Stimulated activated CD4-positive, alpha-beta T cell treated with anti-CD3 and anti-CD28 coated beads, Interleukin-1b, Interleukin-23, amount 100 ng/mL, for 24 hours (primary cell): ENCODE measurements at places on chromosomes 6 and 20.
A peak's percentile ranks its signal among the peaks of the same experiment; 100 is the strongest.

DNA sequence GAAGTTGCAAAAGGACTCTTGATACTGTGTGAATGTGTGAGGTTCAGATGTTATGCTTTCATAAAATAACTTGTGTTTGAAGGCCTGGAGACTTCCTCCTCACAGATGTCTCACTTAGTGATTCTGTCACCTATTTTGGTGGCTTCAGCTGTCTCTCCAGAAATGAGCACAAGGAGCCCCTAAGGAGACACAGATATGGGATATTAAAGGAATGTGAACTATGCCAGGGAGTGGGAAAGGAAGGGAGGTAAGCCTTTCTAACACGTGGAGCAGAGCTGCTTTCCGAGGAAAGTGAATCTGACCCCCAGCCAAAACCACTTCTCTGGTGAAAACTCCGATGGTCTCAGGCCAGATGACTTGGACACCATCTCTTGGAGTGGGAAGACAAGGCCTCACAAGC is 10.5 kb upstream of the FOXO3 start:
- no peak for DNase-seq

DNA sequence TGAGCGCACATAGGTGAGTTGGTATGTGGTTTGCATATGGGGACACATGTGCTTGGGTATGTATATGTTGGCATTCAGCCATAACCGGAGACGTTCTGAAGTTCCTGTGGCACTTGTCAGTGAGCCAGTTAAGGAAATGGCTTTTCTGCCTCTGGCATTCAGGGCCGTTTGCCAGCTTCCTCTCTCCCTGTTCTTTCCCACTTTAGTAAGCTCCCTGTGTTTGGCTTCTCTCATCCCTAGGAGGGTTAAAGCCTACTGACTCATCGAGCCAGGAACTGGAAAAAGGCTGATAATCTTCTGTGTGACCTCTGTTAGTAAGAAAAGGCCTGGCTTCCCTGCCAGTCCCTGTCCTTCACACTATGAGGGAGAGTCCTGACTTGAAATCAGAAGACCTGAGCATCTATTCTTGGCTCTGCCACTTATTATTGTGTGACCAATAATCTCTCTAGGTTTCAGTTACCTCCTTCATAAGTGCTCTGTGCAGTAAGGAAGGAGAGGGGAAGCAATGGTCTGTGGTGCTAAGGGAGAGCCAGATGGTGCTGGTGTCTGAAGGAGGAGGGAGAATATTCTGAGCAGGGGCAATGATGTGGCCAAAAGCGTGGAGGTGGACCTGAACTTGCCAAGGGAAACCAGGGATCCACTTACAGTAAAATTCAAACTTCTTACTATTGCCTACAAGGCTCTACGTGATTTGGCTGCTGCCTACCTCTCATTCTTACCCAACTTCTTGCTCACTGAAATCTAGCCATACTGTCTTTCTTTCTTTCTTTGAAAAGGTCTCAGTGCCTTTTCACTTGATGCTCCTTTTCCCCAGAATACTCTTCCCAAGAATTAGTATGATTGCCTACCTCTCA is 31.4 kb downstream of the ACSS2 start:
- DNase-seq, result no peak

DNA sequence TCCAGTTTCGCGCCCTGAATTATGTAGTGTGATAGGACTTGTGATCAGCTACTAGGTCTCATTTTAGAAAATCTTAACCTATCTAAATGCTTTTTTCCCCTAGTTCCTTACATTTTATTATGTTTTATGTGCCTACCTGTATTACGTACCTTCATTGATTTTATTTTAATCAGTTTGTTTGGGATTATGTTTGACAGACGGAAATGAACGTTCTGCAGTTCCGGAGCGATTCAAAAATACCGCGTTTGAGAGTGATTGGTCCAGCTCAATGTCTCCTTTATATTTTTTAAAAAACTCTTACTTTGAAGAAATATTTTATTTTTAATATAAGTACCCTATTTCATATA is 114.3 kb upstream of the BTN3A2 start:
- no peak for DNase-seq

DNA sequence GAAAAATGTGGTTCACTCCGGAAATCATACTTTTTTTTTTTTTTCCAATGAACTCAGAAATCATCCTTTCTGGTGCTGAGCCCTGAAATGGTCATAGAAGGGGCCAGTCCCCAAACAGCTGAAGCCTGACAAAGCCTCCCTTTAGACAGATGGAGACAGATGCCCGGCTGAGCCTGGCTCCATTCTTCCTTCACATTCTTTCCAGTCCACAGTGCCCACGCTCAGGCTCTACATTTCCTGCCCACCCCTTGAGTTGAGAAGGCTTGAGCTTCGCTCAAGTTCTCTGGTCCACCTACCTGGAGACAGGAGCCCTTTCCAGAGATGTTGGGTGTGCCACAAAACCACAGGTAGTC is 41.2 kb downstream of the KCNK5 start:
- DNase-seq, result no peak

DNA sequence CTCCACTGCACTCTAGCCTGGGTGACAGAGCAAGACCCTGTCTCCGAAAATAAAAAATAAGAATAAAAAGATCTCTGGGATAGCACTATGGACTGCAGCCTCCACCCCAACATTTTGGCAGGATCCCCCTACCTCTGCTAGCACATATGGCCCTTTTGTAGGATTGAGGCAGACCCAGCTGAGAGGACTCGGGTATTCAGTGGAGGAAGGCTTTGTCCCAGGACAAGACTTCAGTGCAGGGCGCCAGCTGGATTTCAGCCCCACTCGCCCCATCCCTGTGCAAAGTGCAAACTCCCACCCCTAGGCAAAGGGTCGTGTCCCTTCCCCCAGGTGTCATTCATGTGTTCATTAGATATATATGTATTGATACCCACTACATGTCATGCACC is 84.6 kb upstream of the SLC22A16 start:
- DNase-seq, result no peak

GRCh38 chr20:42267793-42268384 is 649.7 kb upstream of the CHD6 start:
- DNase-seq, result no peak

GRCh38 chr6:32796848-32797776 is 19.7 kb downstream of the HLA-DOB start:
- peak; percentile 79 for DNase-seq

- no peak for DNase-seq
Observed at GRCh38 chr6:130859161-130859867, 32.1 kb downstream of the SMLR1 start.

- DNase-seq, result peak; percentile 46
Observed at GRCh38 chr20:53609491-53610445, 16.1 kb upstream of the ZNF217 start.

DNA sequence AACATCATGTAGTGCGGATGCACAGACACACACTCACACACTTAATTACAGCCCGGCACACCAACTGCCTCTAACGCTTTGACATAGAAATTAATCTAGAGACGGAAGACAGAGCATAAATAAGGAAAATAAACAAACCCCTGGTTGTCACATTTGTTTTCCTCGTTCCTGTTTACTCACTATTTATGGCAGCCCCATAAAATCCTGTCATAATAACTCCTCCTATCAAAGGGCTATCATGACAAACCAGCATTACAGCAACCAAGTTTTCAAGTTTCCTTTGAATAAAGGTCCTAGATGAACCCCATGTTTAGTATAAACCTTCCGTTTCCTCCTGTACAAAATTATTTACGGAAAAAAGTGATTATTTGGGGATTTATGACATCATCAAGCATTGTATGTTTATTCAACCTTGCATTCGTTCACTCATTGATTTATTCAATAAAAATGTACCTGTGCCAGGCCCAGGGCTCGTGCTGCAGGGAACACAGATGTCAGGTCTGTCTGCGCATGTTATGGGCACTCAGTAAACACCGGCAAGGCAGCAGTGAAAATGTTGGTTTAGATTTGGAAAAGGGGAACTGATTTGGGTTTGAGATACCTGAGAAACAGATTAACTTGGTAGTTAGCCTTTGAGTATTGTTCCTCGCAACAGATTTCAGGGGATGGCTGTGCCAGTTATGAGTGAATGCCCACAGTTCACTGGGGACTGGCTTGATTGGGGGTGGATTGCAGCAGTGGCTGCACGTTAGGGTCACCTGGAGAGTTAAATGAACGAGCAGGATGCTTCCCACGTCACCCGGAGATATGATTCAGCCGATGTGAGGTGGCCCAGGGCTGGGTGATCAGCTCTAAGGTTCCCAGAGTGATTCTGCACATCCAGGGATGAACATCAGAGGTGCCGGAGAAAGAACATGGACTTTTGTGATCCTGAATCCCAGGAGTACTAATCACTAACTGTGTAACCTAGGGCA is 295.3 kb upstream of the FOXQ1 start:
- DNase-seq, result no peak

DNA sequence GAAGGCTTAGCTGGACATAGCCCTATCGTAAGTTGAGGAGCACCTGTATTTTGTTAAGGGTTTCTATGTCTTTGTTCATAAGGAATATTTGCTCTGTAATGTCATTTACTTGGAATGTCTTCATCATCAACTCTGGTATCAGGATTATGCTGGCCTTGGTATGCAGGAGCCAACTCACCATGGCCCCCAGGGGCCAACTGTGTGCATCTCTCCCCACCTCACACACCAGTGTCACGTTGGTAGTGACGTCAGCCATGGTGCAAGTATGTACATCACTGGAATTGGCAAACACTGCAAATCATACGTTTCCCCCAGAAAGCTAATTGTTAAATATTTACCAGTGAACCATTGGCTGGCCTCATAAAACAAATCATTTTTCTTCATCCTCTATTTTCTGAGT is 70.8 kb downstream of the YTHDF1 start:
- no peak for DNase-seq

GRCh38 chr6:115675443-115675842 is 385.2 kb downstream of the FRK start:
- DNase-seq, result no peak

GRCh38 chr20:25860531-25861150 is 164.0 kb upstream of the ZNF337 start:
- no peak for DNase-seq

DNA sequence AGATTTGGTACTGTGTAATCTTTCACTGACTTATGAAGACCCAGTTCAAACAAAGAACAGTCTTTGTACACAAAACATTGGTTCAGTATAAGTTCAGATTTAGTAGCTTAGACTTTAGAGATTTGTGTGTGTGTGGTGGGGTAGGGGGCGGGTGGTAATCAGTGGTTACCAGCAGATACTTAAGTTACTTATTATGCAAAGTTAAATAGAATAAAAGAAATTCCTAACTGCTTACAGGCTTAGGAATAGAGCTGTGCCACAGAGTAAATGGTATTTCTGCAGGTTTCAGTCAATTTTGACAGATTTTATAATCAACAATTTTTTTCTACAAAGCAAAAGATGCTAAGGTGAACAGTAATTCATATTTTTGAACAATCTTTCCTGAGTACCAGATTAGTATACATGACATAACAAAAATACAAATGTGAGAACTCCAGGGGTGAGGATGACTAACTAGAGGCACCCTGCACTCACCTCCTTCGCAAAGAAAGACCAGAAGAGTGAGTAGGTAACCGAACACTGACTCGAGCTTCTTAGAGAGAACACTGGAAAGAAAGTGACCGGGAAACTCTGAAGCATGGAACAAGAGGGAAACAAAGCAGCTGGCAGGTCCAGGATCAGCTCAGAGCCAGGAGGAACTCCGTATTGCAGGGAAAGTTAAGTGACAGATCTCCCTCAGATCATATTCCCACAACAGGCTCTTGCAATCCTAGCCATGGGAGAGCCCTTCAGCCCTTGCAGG is 560.6 kb downstream of the COL12A1 start:
- DNase-seq, result no peak

DNA sequence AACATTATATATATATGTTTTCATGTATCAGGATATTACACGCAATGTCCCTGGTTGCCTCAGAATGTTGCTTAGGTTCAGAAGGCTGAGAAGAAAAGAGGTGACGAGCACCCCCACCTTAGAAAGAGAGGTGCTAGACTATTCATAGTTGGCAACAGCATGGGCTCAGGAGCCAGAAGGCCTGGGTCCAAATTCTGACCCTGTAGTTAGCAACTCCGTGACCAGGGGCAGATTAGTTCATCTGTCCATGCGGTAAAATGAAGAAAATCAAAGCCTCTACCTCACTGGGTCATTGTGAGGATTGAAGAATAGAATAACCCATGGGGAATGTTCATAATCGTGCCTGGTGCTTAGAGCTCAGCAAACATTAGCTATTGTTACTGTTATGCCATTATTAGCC is 5.4 kb upstream of the SIRT5 start:
- DNase-seq, result no peak

GRCh38 chr20:36532388-36532787 is 8.9 kb upstream of the MYL9 start:
- DNase-seq, result no peak

DNA sequence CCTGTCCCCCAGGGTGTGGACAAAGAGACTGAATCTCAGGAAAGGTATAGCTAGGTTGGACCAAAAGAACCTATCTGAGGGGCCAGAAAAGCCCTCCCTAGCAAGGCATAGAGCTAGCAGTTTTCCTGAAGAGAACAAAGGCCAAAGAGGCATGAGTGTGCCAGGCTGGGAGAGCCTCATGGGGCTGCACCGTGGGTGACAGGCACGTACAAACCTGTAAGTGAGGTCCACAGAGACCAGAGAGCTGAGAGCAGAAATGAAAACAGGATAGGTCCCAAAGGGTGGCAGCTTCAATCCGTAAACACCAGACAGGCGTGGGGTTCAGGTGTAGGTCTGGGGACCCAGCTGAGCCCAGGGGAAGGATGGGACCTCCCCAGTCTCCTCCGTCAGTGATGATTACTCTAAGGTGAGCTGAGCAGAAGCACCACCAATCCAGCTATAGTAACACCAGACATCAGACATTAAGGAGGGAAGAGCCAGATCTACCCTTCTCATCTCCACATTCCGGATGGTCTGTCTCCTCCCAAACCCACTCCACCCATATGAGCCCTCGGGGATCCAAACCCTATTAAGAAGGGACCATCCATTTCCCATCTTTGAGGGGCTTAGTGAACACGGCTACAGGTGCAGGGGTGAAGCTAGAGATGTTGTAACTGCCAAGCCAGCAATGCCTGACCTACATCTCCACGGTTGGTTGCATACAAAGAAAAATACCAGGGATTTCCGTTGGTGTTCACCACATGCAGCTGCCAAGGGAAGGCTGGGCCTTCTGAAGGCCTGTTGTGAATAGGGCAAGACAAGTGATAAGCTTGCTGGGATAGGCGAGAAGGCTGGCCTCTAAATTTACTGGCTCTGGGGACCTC is 38.3 kb downstream of the BCL2L1 start:
- no peak for DNase-seq

DNA sequence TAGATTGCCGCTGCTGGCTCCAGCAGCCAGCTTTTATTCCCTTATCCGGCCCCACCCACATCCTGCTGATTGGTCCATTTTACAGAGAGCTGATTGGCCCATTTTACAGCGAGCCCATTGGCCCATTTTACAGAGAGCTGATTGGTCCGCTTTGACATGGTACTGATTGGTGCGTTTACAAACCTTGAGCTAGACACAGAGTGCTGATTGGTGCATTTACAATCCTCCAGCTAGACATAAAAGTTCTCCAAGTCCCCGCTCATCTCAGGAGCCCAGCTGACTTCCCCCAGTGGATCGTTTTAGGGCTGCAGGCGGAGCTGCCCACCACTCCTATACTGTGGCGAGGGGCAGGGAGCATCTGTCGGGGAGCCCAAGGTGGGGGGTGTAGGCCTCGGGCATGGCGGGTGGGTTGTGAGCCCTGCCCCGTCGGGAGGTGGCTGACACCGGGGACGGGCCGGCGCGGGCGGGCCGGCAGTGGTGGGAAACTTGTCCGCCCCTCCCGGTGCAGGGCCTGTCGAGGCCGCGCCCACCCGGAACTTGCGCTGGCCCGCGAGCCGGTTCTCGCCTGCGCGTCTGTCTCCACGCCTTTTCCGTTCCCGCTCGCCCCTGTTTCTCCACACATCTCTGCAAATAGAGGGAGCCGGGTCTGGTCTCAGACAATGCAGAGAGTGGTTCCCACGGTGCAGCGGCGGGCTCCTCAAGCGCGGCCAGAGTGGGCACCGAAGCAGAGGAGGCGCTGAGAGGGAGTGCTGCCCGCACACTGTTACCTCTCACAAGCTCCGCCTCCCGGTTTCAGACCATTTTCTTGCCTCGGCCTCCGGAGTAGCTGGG is 86.1 kb upstream of the STMND1 start:
- no peak for DNase-seq
